ENCODE measurements at places on chromosomes 6 and 20.

DNA sequence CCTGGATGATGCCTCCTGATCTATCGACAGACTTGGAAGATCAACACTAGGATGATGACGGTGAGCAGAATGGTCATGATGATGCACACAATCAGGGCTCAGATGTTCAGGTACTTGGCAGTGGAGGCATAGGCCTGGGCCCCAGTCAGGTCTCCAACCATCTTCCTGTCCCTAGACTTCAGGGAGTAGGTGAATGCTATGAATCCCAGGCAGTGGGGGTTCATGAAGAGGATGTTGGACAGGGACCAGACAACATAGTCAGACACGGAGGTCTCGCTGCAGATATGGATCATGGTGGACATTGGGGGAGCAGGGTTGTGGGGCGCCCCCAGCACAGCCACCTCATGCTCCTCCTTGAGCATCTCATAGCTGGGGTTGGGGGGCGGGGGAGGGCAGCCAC, 27.5 kb downstream of the HLA-F start:
- no peak for DNase-seq

GRCh38 chr6:37600312-37600916, 97.3 kb downstream of the MDGA1 start:
- DNase-seq = no peak

DNA sequence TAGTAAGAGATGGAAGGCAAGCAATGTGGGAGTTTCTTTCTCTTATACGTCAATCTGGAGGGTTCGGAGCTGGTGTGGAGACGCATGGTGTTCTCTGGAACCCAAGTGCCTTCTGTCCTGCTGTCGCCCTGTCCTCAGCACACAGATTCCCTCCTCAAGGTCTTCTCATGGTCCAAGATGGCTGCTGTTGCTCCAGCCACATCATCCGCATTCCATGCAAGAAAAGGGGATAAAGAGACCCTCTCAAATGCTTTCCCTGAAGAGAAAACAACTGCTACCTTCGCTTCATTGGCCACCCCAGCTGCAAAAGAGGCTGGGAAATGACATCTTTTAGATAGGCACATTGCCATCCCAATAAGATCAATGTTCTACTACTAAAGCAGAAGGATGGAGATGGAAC, 151.2 kb downstream of the ANKRD60 start:
- DNase-seq = no peak

DNA sequence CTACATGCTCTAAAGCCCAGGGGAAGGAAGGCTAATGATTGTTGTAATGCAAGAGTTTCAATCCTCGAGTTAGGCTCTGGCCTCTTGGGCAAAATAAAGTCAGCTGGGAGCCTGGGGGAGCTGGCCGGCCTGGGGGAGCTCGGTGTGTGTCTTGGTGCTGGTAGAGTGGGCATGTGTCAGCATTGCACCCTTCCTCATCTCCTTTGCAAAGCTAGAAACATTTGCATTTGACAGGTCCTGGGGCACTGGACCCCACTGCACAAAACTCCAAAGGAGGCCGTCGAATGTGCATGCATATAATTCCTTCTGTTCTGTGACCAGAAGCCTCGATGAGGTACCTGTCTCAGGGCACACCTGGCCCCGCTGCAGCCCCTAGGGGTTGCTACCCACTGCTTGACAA, 74.6 kb upstream of the SLC22A23 start:
- no peak for DNase-seq

- DNase-seq = peak; percentile 39
Measured at GRCh38 chr6:19472850-19473249, 364.3 kb upstream of the ID4 start.

- peak; percentile 39 for DNase-seq
Measured at GRCh38 chr6:43973357-43973756, 153.9 kb downstream of the MRPL14 start.

DNA sequence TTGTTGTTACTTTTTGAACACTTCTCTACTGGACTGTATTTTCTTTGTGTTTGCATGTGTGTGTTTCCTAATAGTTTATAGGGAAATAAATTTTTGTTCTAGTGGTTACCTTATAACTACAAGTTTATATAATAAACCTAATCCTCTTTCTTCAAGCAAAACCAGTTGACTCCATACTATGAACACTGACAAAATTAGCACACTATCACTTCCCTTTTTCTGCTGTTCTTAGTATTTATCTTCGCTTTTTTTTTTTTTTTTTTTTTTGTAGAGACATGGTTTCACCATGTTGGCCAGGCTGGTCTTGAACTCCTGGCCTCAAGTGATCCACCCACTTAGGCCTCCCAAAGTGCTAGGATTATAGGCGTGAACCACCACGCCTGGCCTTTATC, 25.0 kb upstream of the C6orf62 start:
- no peak for DNase-seq

DNA sequence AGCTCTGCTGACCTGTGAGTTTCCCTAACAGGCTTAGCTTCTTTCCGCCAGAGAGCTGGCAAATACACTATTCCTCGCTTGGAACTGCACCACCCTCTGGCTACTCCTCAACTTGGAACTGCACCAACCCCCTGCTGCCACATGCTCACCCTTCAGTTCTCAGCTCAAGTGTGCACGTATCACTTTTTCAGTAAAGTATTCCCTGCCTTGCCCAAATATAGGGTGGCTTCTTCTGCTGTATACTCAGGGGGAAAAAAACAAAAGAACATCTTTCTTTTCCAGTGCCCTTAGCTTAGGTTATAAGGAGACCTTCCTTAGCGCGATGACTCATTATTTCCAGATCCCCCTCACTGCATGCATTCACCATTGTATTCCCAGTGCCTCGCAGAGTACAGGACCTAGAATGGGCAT, 21.2 kb downstream of the GNAS-AS1 start:
- DNase-seq = no peak

GRCh38 chr6:55937951-55938690, 62.7 kb upstream of the BMP5 start:
- no peak for DNase-seq

DNA sequence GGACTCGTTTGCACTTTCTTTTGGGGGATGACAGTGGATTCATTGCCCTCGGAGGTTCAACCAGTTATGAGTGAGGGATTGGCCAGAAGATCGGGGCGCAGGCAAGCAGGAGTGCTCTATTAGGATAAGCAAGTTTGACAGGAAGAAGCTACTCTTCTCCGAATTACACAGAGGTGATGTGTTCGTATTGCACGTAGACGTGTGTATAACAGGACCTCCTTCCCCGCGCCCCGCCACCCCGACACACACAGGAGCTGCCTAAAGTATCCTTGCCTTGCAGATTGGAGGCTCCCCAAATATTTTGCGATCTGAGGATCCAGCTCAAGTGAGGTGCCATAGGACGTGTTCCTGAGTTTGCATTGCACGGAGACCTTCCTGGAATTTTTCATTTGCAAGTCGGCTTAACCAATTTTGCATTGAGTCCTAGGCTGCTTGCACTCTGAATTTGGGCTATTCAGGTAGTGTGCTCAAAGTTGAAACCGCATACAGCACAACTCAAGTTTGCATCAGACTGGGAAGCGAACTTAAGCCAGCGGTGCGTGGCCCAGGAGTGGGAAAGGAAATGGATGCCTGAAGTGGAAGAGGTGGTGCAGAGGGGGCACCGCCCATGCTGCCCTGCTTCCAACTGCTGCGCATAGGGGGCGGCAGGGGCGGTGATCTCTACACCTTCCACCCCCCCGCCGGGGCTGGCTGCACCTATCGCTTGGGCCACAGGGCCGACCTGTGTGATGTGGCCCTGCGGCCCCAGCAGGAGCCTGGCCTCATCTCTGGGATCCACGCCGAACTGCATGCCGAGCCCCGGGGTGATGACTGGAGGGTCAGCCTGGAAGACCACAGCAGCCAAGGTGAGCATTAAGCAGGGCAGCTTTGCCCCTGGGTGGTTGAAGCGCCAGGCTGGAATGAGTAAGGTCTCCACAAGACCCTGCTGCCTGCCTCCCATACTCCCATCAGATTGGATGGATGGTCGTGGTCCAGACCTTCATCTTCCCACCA, 770 bp downstream of the TCF19 start:
- no peak for DNase-seq

- DNase-seq = no peak
Measured at GRCh38 chr6:149809798-149810197, 54.4 kb downstream of the LRP11 start.

GRCh38 chr6:24845578-24845977, 46.9 kb upstream of the ARMH2 start:
- no peak for DNase-seq

GRCh38 chr6:166410426-166410935, 27.7 kb upstream of the MPC1 start:
- no peak for DNase-seq

GRCh38 chr6:90230548-90231215, 66.0 kb downstream of the BACH2 start:
- DNase-seq = peak; percentile 45

DNA sequence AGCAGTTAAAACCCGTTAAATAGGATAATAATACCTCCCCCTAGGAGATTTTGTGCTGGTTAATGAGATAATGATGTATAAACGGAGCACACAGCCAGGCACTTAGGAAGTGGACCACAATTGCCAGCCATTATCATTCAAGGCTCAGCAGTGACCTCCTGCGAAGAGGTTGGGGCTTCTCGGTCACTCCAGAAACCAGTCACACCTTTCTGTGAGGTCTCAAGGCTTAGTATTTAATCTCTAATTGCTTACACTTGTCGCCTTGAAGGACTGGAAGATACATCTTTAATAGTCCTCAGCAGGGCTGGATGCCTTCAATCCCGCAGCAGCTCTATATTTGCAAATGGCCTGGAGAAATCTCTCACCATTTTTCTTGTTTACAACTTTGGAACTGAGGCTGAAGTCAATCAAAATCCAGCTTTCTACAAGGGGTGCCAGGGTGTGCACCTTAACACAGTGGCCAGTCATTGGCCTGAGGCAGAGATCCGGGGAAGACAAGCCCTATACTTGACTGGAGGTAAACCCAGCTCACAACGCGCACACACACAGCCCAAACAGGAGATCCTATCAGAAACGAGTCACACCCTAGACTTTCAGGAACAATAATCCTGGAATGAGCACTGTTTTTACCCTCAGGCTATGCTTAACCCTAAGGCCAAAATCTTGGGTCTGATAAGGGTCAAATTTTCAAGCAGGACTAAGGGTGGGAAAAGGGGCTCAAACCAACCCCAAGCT, 1.2 kb downstream of the POU5F1 start:
- no peak for DNase-seq

DNA sequence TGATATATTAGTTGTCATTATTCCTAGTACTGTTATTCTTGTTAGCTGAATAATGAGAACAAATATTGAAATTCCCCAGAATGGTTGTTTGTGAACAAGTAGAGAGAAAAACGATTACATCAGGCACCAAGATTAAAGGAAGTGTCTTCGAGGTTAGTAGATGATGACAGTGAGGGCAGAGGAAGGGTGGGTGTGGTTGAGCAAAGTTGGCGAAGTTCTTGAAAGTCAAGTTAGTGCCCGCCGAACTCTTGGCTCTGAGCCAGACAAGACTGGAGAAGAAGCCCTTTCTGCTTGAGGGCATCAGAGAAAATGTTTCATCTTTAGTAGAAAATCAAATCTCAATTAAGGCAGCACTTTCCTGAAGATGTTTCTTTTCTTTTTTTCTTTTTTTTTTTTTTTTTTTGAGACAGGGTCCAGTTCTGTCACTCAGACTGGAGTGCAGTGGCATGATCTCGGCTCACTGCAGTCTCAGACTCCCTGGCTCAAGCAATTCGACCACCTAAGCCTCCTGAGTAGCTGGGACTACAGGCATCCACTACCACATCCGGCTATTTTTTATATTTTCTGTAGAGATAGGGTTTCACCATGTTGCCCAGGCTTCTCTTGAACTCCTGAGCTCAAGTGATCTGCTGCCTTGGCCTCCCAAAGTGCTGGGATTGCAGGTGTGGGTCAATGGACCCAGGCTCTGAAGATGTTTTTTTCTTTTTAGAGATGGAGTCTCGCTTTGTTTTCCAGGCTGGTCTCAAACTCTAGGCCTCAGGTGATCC, 77.1 kb downstream of the SGK1 start:
- no peak for DNase-seq

- peak; percentile 66 for DNase-seq
Measured at GRCh38 chr6:30820193-30820592, 64.1 kb upstream of the DDR1 start.

DNA sequence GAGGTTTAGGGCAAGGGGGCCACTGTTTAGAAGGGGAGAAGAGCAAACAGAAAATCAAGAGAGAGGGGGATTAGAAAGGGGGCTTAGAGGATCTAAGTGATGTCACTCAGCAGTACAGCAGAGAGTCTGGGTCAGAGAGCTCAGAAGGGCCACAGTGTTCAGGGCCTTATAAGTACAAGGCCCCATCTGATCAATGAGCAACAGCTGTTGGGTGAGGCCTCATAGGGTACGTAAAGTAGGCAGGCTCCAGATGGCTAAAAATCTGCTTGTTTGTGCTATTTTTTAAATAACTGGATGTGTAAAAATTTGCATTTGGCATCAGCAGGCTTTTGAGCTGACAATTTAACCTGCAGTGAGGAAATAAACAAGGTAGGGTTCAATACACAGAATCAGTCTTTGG, 149.8 kb downstream of the SH3BGRL2 start:
- no peak for DNase-seq

- DNase-seq = no peak
Measured at GRCh38 chr20:17960927-17961586, 7.5 kb downstream of the SNX5 start.

- no peak for DNase-seq
Measured at GRCh38 chr20:13545790-13546189, 92.9 kb downstream of the TASP1 start.

DNA sequence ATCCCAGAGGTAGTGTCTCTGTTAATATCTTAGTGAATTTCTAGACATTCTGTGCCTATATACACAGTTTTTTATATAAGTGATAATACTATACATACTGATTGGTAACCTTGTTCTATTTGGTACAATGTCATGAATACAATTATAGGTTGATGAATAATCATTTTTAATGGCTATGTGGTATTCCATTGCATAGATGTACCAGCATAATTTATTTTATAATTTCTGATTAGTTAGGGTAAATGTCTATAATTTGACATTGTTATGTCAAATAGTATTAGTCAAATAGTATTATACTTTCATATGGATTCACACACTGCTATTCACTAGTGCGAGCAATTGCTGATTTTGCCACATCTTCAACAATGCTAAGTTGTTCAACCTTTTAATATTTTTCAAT, 110.8 kb upstream of the SCGN start:
- no peak for DNase-seq

DNA sequence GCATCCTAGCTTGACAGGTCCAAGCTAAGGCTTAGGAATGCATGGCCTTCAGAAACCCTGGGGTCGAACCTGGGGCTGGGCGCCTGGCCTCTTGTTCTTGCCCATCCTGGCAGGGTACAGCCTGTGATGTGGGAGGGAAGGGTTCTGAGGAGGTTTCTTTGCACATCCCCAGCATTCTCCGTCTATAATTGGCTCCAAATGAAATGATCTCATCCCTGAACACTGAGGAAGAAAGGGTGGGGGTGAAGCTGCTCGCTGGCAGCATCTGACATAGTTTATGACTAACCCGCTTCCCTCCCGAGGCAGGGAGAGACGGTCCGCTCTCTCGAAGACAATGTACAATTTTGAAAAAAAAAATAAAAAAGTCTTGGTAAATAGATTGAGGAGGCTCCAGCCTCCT, 67.1 kb upstream of the ZNFX1 start:
- DNase-seq = peak; percentile 98

DNA sequence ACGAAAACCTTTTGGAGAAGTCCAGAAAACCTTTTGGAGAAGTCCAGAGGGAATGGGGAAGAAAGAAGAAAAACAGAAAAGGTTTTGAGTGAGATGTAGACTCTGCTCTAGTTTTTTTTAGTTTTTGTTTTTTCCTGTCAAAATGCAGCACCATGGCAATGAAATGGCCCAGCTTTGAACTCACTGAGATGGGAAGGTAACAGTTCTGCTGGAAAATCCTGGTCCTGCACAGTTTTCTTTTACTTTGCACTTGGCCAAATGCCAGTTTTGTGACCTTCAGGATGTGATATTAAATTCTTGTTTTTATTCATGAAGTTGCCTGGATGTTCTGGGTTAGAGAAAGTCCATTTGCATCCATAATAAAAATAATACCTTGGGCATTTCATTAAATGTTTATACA, 145.7 kb downstream of the CFAP61 start:
- DNase-seq = no peak
